ENCODE measurements at places on chromosomes 7 and 10.

GRCh38 chr10:70649526-70649925 lies 22.8 kb upstream of the ADAMTS14 start:
- DNase-seq: no peak

DNA sequence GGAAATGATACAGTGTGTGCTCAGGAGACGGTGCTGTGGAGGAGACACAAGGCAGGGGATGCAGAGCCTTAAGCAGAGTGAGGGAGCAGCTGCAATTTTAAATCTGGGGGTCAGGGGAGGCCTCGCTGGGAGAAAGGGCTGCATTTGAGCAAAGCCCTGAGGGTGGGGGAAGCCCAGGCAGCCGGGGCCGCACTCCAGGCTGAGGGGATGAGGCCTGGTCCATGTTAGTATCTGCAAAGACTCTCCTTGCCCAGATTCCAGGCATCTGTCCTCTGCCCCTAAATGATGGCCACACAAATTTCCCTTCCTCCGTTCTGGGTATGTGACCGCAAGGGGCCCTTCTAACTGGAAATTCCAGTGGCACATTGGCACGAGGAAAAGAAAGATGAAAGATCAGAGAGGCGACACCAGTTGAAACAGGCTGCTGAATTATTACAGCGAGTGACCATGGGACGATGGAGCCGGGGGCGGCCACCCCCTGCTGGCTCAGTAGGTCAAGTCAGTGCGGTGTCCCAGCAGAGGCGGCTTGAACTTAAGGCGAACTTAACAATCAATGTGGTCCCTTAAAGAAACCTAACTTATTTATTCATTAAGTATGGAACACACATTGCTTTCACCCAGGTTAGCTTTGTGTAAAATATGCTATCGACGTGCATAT lies 62.3 kb upstream of the KAT6B start:
- DNase-seq: no peak

GRCh38 chr7:24729365-24730017 lies 27.8 kb downstream of the GSDME start:
- no peak for DNase-seq

- DNase-seq: no peak
These were observed 20.3 kb downstream of the YWHAG start for GRCh38 chr7:76338298-76339084.
